ENCODE measurements at places on chromosomes 1 and 21.

DNA sequence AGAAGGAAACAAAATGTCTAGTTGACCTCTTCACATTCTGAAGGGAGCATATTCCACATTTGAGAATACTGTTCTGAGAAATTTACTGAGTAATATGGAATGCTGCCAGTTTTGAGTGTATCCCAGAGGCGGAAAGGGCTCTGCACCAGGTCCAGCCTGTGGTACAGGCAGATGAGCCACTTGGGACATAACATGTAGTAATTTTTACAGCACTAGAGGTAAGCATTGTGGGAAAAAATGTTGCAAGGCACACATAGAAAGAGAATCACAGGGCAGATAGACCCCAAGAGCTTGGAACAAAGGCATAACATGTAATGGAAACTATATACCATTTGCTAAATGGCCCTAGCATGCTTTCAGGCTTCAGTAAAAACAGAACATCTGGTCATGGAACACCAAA is 228.5 kb downstream of the USH2A start:
- peak; percentile 24 for DNase-seq

GRCh38 chr21:42291751-42292562 is 23.3 kb downstream of the TFF3 start:
- DNase-seq: no peak

DNA sequence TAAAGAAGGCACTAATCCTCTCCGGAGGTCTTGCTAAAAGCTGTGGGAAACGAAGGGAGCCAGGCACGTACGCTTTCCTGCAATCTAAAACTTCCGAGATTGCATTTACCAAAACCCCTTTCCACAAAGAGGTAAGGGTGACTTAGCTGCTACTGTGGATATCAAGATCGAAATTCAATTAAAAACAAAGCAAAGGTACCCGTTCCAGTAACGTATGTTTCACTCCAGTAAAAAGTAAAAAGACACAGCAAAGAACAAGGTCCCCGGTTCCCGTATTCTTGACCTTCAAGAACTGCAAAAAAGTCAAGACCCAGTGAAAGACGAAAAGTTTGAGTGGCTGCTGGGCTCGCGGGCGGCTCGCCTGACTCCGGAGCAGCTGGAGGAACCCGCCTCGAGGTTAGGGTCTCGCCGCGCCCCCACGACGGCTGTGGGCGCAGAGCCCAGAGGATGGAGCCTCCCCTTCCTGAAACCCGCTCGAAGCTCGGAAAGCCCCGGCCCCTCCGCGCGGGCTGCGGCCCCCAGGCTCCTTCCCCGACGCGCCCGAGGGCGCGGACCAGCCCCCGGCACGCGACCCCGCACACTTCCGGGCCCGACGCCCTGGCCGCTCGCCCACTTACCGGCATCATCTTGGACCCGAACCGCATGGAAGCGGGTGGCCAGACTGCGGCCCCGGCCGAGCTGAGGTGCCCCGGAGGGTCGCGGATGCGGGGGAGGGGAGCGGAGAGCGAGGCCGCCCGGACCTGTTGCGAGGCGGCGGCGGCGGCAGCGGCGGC is 524 bp downstream of the TP53BP2 start:
- peak; percentile 66 for DNase-seq

DNA sequence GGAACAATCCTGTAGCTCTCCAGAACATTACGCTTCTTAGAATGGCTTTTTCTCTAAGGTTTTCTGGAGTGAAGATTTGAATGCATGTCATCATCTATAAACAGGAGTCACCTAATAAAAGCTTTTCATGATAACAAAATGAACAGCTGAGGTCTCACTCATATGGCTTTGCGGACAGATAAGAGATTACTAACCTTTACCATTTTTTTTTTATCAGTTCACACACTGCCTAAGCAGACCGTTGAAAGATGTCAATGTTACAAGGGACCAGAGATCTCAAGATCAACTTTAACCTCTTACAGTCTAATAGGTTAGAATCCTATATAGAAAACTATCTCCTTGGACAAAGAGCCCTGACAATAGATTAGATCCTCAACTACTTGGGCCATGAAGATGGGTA is 41.4 kb downstream of the SCMH1 start:
- DNase-seq: no peak

DNA sequence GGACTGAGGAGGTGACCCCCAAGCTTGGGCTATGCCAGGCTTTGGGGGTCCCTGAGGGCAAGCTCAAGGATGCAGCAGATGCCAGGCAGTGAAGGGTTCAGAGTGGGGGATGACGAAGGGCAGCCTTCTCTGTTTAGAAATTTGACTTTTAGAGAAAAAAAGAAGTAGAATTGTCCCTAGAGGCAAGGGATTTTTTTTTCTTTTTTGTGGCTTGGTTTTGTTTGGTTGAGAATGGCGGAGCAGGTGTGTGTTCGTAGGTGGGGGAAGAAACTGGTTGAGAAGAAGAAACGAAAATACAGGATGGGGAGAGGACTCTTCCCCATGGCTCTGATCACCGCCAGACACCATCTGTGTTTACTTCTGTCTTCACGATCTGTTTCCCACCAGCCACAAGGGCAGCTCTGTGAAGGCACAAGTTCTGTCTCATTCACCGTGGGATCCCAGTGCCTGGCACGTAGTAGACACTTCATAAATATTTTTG is 8.2 kb downstream of the PLA2G5 start:
- DNase-seq: no peak

DNA sequence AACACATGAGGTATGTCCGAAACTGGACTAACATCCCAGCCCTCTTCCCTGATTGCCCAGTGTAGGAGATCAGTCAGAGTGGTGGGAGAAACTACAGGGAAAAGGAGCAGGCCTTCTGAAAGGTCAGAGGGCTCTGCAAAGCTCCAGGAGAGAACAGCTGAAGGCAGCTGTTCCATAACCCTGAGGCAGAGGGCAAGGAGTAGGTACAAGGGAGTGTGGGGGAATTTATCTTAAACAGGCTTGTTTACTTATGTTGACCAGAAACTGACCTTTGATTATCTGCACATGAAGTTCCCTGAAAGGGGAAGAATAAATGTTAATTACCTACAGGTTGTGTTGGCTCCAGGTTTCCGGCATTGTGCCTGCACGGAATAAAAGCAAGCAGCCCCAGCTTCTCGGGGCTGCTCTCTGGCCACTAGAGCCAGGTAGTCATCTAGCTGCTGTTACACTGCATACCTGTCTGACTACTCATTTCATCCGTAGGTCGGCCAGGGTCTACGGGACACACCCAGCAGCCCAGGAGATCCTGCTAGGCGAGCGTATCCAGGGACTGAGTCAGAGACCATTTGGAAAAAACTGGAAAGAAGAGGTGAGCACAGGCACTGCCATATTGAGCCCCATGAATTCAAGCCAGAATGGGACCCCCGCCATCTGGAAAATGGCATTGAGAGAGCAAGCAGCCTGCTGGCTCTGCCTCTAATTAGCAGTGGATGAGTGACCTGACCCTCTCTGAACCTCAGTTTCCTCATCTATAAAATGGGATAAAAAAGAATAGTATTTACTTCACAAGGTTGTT is 14.9 kb upstream of the PAQR7 start:
- peak; percentile 60 for DNase-seq

- peak; percentile 57 for DNase-seq
These were observed 819 bp upstream of the GPR3 start for GRCh38 chr1:27391511-27392095.

- DNase-seq: peak; percentile 40
These were observed 98.2 kb downstream of the NEK7 start for GRCh38 chr1:198254948-198255347.

DNA sequence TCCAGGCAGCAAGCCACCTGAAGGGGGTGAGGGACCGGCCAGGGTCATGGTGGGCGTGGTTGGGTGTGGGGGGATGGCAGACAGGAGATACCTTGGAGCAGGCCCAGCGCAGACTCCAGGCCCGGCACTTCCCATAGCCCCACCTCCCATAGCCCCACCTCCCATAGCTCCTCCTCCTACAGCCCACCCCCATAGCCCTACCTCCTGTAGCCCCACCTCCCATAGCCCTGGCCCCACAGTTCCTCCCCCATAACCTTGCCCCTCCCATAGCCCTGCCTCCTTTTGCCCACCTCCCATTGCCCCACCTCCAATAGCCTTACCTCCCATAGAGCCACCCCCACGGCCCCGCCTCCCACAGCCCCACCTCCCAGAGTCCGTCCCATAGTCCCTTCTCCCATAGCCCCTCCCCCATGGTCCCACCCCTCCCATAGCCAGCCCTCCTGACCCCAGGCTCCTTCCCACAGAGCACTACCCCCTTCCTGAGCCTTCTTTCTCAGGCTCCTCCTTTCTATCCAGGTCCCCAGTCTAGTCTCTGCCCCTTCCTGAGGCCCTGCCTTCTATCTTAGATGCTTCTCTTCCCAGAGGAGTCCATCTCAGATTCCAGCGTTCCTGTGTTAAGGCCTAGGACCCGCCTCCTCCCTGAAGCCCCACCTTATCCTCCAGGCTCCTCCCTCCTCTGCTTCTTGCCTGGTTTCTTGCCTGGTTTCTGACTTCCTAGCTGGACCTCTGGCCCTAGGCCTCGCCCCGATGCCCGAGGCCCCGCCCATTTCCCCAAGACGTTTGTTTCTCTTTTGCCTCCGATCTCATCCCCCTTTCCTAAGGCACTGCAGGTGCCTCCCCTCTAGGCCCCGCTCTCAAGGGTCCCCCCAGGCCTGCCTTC is 46.8 kb downstream of the PTPRU start:
- DNase-seq: peak; percentile 77

GRCh38 chr1:189212606-189213005 is 1265.1 kb downstream of the BRINP3 start:
- DNase-seq: no peak

DNA sequence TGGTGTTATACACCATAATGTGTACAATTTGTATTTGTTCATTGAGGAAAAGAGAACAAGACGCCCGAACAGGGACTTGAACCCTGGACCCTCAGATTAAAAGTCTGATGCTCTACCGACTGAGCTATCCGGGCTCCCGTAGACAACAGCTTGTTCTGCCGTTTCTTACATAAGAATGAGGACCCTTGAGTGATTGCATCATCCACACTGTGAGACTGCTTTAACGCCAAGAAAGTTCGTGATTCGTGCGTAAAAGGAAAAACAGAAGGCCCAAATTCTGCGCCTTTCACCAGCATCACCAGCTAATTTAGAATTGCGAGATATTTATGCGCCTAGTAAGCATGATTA is 9.3 kb upstream of the MDM4 start:
- DNase-seq: peak; percentile 93

GRCh38 chr1:235657269-235657668 is 7.7 kb upstream of the GNG4 start:
- no peak for DNase-seq

GRCh38 chr1:109721971-109722370 is 9.9 kb downstream of the GSTM5 start:
- DNase-seq: no peak

DNA sequence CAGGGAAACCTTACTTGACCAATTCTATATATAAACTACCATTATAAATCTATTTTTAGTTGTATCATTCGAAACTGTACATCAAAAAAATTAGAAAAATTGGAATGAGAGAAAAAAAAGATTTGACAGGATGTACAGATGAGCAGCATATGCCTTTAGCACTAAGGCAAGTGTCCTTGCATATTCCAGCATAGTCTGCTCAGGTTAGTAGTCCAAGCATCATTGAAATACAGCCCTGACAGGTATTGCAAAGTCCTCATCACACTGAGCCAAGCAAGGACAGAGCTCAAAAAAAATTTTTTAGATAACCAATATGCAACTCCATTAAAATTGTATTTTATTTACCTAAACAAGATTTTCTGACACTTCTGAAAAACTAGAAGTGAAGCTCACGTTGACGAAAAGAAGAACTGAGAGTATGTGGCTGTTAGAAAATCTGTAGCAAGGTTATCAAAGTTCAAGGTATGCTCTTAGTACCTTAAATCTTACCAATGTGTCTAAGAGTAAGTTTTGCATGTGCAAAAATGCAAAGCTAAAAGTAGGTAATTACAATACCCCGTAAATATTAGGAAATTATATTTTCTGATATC is 465.6 kb upstream of the ADGRL4 start:
- DNase-seq: no peak

DNA sequence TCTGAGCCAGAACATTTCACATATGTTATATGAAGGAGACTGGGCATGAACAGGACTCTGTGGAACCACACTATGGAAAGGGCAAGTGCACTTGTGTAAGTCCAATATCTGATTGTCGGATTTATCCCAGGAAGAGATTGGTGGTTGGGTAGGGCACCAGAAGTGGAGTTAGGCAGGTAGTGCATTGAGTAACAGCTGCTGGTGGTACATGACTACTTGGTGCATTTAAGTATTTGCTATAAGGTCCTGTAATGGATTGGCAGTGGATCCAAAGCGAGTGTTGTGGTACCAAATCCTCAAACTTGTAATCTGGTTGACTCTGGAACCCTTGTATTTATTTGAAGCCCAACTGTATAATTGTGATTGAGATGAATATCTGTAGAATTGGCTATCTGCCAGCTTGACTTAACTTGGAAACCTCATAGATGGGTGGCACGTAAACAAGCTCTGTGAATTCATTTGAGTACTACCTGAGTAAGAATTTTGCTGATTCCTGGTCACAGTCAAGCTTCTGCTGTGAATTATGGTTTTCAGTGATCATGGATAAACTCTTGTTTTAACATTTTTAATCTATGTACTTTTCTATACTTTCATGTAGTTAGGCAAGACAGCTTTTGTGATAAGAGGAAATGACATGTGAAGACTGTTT is 21.1 kb downstream of the UBAP2L start:
- DNase-seq: no peak

GRCh38 chr1:17075470-17076255 is 21.8 kb upstream of the SDHB start:
- DNase-seq: peak; percentile 27

DNA sequence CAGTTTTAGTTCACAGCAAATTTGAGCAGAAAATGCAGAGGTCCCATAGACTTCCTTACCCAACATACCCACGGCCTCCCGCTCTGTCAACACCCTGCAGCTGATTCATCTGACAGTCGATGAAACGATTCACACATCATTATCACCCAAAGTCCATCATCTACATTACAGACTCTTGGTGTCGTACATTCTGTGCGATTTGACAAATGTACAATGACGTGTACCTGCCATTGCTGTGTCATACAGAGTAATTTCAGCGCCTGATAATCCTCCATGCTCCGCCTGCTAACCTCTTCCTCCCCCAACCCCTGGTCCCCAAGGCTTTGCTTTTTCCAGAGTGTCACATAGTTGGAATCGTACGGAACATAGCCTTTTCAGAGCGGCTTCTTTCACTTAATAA is 94.7 kb upstream of the SLC25A33 start:
- no peak for DNase-seq

GRCh38 chr1:112431038-112431437 is 35.0 kb downstream of the CTTNBP2NL start:
- no peak for DNase-seq

DNA sequence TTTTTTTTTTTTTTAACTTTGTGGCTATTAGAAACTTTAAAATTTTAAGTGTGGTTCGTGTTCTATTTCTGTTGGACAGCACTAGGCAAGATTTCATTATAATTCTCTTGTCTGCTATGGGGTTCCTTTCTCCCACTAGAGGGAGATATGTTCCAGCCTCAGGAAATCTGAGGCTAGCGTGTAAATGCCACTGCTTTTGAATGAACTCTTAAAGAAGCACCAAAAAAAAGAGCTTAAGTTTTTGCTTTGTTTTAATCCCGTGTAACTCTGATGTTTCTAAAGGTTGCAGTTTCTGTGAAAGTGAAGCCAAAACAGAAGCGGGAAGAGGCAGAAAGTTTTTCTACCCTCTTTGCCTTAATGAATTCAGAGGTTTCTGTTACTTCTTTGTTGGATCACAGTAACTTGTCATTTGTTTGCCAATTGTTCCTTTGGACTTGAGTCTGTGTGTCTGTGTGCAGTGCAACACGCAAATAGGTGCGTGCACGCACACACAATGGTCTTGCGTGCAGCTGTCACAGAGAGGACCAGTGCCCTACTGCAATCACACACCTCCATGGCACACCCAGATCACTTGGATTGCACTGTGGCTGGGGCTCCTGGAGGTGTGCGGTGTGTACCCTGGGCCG is 32.3 kb downstream of the HHAT start:
- peak; percentile 71 for DNase-seq

GRCh38 chr1:50328552-50328951 is 94.7 kb downstream of the DMRTA2 start:
- DNase-seq: no peak

Data from EH (cell line).